NCI-H446 treated with DMSO at 0.1 percent for 48 hours (cell line): ENCODE measurements at places on chromosomes 2 and 18.
A peak's percentile ranks its signal among the peaks of the same experiment; 100 is the strongest.

DNA sequence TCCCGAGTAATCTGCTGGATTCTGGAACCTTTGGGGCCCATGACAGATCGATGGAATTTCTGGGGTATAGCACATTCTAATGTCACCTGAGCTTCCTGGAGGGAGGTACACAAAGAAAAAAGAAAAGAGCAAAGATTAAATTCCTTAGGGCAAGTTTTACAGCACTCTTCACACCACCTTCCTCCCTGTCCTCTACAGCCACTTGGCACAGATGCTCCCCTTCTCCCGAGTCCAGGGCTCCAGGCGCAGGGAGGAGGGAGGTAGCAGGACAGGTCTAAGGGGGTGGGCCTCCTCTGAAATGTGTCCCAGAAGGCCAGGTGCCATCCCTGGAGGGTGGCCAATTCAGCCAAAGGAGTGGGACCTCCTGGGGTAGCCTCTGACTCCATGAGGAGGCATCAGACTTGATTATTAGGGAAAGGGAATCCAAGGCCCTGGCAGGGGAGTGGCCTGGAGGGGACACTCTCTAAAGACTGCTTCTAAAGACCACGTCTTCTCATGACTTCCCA, 50.3 kb downstream of the ANO7 start:
- no peak for DNase-seq

GRCh38 chr2:203033395-203033794, 18.7 kb downstream of the NBEAL1 start:
- no peak for DNase-seq

- DNase-seq: no peak
These were observed 663 bp downstream of the TRIM54 start for GRCh38 chr2:27282892-27283291.

GRCh38 chr18:48860269-48861180, 90.2 kb downstream of the SMAD7 start:
- DNase-seq: peak; percentile 9

DNA sequence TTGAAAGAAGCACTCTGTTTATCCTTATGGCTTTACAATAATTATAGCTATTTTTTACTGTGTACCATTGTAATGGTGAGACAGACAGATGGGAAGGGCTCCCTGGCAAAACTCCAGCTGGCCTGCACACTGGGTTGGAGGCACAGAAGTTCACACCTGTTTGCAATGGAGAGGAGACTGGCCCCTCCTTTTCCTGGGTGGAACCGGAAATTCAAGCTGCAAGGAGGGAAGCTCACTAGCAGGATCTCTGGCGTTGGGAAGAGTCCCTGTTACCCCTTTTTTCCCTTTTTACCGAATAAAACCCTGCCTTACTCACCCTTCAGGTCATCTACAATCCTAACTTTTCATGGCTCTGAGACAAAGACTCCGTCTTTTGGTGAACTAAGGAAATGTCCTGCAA, 100.3 kb upstream of the TFPI start:
- peak; percentile 92 for DNase-seq

- no peak for DNase-seq
These were observed 4.4 kb downstream of the IHH start for GRCh38 chr2:219056176-219056895.

DNA sequence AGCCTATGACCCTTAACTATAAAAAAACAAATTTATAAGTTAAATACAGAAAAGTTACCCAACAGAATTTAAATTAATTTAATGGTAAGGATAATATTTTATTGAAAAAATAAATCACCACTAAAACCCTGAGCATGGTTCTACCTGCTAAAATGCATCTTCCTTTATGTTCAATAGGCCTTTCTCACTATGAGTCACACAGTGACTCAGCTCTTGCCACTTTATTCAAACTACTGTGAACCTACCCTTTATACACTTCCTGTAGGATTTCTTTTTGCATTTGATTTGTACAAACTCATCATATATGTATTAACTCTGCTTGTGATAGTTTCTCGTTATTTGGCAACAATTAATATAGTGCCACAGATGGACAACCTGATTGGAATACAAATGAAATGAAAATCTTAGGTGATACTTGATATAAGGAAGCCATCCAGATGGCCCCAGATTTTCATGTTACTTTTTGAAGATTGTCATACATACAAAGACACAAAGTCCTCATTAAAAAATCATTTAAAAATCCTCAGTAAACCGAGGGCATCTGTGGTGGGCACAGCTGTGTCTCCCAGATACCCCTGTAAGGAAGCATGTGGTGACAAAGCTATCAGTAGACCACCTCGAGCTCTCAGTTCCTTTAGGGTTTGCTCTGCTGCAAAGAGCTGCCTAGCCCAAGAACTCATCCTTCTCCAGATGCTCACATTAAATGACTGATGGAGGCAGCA, 55.2 kb upstream of the COBLL1 start:
- no peak for DNase-seq

- no peak for DNase-seq
These were observed 53.9 kb downstream of the TNS1 start for GRCh38 chr2:217948897-217949296.

GRCh38 chr18:37430357-37431076, 135.1 kb downstream of the CELF4 start:
- DNase-seq: no peak

DNA sequence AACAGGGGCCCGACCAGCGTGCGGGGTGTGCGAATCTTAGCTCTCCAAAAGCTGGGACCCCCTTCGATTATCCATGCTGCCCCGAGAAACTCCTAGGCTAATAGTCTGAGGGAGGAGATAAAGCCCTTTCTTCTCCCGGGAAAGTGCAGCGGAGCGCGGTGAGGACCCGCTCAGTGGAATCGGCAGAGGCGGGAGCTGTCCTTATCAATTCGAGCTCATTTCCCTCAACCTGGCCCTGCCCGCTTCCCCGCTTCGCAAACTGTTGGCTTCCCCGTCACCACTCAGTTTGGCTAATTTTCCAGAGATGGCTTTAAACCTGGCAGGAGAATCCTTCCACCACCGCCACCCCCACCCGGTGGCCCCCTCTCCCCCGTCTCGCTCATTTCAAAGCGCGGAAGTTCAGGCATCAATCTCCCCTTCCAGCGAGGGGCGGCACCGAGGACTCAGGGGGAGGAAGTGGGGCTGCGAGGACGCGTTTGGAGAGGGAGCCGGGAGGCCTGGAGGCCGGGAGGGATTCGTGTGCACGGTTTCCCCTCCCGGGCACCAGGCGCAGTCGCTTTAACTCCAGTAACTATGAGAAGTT, 1.6 kb downstream of the KLHL14 start:
- no peak for DNase-seq

- no peak for DNase-seq
These were observed 17.2 kb upstream of the LYPD6B start for GRCh38 chr2:149021271-149021719.

- DNase-seq: no peak
These were observed 6.3 kb upstream of the PROKR1 start for GRCh38 chr2:68637047-68637446.

DNA sequence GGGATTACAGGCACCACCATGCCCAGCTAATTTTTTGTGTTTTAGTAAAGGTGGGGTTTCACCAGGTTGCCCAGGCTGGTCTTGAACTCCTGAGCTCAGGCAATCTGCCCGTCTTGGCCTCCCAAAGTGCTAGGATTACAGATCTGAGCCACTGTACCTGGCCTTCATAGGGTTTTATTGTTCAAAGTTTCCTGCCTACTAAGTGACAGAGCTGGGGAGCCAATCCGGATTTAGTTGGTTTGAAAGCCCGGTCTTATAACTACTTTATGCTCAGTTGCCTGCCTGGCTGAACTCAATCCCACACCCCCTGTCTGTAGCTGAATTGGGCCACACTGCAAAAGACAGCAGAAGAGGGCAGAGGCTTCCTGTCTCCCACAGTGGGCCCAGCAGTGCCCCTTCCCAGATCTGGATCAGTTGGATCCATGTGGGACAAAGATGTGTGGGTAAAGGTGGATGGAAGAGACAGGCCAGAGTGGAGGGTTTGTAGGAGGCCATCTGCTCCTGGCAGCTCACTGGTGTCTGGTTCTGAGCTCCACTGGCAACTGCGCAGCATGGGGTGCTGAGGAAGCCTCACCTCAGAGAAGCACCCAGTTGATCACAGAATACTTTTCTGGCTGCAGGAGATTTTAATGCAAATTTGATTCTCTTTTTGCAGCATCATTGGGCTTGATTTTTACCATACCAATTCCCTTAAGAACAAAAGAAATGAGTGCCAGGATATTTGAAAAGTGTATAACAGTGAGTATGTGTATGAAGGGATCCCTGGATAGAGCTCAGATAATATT, 144.9 kb downstream of the DDX1 start:
- no peak for DNase-seq

DNA sequence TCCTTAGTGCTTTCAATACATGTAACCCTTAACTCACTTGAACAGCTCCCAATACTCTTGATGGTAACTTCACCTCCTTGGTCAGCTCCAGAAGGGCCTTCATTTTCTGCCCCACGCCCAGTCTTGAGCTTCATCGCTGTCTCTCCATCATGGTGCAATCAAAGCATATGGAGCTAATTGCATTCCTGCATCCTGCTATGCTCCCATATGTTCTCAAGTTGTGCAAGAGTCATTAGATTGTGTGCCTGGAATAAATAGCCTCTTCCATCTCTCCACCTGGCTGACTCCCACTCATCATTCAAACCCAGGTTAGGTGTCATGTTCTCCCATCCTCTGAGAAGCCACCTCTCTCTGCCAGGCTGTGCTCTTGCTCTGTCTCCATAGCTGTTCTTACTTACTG, 364.5 kb upstream of the RGPD4 start:
- DNase-seq: no peak
